Anterior cingulate cortex (tissue), 58 donors: ENCODE measurements at places on chromosomes 11 and 22.
A peak's percentile ranks its signal among the peaks of the same experiment; 100 is the strongest.

- no peak for DNase-seq
These were observed 28.0 kb downstream of the CHID1 start for GRCh38 chr11:882596-882995.

GRCh38 chr11:120331301-120331996 lies 4.8 kb upstream of the ARHGEF12 start:
- no peak for DNase-seq

GRCh38 chr11:12110201-12110713 lies at the start of gene MICAL2:
Gene MICAL2 (plus strand): TSS chr11:12110590. CDS start chr11:12162156, 51,566 bp downstream.
- peak; percentile 26 for DNase-seq

DNA sequence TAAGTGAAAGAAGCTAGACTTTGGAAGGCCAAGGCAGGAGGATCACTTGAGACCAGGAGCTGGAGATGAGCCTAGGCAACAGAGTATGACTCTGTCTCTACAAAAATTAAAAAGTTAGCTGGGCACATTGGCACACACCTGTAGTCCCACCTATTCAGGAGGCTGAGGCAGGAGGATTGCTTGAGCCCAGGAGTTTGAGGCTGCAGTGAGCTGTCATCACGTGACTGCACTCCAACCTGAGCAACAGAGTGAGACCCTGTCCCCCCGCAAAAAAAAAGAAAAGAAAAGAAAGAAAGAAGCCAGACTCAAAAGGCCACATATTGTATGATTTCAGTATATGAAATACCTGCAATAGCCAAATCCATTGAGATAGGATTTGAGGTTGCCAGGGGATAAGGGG lies 7.9 kb upstream of the CAPN5 start:
- DNase-seq: no peak

DNA sequence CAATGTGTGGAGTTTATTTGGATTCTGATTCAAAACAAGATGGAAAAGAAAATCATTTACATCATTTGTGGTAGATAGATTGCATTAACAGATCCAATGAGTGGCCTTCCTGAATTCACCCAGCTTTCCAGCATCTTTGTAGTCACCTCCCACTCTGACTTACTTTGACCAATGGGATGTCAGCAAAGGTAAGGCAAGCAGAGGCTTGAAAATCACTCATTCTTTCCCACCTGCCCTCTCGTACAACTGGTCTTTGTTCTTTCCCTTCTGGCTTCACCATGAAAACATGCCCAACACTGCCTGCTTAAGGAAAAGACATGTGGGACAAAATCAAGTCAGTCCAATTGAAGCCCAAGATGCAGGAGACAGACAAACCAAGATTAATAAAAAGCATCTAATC lies 202.1 kb downstream of the TTC28 start:
- no peak for DNase-seq

- DNase-seq: no peak
These were observed 1.6 kb upstream of the RPS19BP1 start for GRCh38 chr22:39534092-39534506.

GRCh38 chr11:73159297-73159696 lies 17.2 kb upstream of the FCHSD2 start:
- no peak for DNase-seq

- DNase-seq: no peak
These were observed 379.2 kb downstream of the SOX6 start for GRCh38 chr11:15977116-15977515.

GRCh38 chr11:45423475-45424120 lies 137.5 kb upstream of the SYT13 start:
- no peak for DNase-seq

DNA sequence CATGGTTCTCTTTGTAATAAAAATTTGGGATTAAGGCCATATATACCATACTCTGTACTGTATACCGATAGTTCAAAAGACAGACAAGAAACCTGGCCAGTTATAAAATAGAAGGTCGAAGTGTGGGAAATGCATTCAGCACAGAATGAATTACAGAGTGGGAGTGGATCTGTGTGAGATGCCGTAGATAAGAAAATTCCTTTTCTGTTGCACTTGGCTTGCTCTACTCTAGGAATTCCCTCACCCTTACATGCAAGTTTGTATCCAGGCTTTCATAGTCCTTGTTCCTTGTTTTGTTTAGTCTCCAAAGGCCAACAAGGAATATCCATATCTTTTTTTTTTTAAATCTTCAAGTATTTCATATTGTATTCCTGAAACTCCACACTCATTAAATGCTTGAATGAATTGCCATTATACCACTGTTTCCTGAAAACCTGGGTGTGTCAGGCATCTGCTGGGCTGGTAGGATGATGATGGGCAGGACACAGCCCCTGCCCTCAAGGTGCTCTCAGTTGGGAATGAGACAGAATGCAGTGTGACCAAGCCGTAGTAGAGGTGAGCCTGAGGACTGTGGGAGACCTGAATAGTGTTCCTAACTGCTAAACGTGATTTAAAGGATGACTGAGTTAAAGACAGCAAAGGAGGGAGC lies 53.5 kb downstream of the TEAD1 start:
- no peak for DNase-seq

DNA sequence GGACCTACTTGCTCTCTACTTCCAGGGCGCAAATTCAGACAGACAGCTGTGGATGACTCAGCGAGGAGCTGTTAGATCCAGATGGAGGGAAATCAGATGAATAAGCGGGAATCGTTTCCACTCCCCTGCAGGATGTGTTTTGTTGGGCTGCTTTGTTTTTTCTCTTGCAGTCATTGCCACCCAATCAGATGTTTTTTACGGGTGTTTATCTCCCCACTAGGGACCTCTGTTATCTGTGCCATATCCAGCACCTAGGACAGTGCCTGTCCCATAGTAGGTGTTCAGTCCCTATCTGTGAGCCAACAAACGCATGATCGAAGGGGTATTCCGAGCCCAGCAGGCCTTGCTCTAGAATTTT lies 51.1 kb upstream of the PARVG start:
- DNase-seq: no peak

DNA sequence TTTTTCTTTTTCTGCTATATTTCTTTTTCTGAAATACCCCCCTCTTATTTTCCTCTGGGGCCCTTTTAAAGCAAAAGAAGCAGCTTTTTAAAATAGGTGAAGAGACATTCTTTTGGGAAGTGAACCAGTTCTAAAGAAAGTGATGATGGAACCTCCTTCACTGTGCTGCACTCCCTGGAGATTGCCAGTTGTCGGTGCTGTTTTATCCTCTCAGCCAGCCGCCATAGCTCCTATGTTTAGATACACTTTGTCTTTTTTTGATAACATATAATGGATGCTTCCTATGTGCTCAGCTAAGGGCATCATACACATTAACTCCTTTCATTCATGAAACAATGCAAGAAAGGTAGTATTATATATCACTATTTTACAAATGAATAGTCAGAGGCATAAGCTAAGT lies 14.0 kb downstream of the CFAP300 start:
- no peak for DNase-seq

- no peak for DNase-seq
These were observed 90.9 kb downstream of the LDLRAD3 start for GRCh38 chr11:36034551-36035331.

- no peak for DNase-seq
These were observed at the start of gene SAA4 for GRCh38 chr11:18236664-18237356. Gene SAA4 (minus strand): TSS chr11:18236802. CDS start chr11:18235926, 876 bp downstream.

- DNase-seq: no peak
These were observed 15.4 kb upstream of the IFITM3 start for GRCh38 chr11:335779-336658.

GRCh38 chr11:77287136-77287535 lies 14.3 kb downstream of the GDPD4 start:
- DNase-seq: no peak

DNA sequence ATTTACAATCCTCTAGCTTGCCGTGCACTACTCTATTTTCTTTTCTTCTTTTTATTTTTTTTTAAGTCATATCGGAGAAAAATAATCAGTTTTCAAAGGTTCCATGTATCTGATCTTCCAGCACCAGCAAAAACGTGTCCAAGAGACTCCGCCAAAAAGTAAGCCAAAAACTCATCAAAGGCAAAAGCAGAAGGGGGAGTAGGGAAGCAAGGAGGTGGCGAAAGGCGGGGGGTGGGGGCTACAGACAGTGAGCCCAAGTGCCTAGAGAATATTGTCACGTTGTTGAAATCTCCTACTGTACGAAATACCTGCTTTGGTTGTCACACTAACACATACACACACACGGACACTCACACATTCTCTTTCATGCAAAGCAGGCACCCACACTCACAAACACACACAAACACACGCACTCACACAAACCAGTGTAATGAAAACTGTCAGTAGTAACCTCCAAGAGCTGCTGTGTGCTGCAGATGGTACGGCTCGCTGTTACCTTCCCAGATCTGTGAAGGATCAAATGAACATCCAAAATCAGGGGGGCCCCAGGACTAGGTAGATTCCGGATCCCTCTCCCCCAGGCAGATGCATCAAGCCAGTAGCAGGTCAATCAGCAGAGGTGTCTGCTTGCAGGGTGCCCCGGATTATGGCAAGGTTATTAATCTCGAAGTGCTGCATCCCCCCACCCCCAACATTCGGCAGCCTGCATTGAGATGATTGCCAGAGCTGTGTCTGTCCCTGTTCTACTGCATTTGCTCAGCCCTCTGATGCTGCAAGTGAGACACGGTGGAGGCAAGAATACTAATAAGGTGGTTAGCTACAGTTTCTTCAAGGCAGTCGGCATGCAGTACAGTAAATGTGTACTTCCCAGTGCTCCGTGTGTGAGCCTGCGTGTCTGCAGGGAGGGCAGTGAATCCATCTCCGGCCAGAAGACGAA lies at the start of gene LRRC4C:
Gene LRRC4C (minus strand): TSS at position 188 of the 937 bp plus-strand sequence.
- peak; percentile 18 for DNase-seq

- DNase-seq: no peak
These were observed 8.5 kb downstream of the MRPL16 start for GRCh38 chr11:59801981-59802638.

DNA sequence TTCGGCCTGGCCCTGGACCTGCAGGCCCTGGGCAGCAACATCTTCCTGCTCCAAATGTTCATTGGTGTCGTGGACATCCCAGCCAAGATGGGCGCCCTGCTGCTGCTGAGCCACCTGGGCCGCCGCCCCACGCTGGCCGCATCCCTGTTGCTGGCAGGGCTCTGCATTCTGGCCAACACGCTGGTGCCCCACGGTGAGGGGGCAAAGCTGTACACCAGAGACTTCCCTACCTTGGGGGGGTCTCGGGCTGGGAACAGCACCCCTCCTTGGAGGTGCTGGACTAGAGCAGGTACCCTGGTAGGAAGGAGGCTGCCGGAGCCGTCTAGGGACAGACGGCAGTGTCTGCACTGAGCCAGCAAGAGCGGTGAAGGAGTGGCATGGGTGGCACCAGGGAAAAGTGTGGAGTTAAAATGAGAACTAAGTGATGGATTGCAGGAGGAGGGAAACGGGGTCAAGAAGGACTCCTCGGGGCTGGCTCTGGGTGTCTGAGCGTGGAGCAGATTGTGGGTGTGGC lies 8.7 kb downstream of the SLC22A12 start:
- no peak for DNase-seq

GRCh38 chr22:46895753-46896152 lies 133.3 kb downstream of the TBC1D22A start:
- DNase-seq: no peak

DNA sequence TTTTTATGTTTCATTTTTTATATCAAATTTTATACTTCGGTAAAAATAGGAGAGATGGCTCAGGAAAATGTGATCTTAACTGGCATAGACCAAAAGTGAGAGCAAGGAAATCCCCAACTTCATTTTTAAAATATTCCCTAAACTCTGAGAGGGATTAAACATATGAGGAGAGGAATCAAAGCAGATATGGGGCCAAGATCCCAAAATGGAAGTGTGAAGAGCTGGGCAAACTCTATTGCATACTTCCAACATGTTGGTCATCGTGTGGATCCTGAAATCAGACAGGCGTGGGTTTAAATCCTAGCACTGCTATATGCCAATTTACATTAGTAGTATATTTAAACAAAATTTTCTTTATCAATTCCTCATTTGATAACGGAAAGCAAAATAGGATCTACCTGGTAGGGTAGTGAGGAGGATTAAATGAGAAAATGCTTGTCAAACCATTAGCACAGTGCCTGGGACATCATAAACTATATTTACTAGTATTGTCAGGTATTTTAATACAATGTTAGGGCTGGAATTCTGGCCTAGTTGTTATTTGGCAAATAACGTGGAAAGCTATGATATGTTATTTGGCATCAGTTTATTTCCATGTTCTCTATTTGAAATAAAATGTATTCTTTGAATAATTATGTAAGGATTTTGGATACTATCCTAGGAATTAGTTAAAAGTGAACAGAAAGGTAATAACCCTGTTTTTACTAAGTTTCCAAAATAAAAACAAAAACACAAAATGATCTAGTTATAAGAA lies 392.8 kb upstream of the CCDC90B start:
- no peak for DNase-seq

GRCh38 chr11:24805671-24806070 lies 308.8 kb downstream of the LUZP2 start:
- DNase-seq: no peak
